ENCODE measurements at places on chromosomes 6 and 20.

- no peak for DNase-seq
These were observed 45.0 kb downstream of the SULF2 start for GRCh38 chr20:47740121-47740861.

DNA sequence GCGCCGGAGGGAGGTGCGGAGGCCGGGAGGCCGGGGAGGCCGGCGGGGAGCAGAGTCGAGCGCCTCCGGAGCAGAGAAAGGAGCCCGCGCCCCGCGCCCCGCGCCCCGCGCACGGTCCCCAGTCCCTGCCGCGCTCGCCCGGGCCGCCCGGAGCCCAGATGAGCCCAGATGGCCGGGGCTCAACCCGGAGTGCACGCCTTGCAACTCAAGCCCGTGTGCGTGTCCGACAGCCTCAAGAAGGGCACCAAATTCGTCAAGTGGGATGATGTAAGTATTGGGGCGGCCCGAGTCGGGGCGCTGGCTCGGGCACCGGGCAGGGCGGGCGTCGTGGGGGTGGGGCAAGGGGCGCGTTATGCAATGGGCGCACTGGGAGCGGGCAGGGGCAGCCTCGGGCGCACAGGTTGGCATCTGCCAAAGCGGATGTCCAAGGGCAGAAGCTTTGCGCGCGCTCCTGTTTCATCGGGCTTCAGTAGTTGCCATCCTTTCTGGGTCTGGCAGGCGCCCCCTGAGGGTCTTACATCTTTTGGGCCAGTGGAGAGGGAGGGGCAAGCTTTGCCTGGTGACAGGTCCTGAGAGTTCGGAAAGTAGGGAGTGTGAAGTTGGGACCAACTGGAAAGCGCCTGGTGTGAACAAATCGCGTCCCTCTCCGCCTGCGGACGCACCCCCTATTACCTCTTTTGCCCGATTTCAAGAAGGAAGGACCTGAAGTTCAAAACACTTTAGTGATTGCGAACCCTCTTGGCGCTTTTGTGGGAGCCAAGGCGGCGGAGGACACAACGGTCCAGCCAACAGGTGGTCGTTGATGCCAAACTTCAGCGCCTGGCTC lies 631 bp downstream of the PLCB1 start:
- DNase-seq = peak; percentile 16

DNA sequence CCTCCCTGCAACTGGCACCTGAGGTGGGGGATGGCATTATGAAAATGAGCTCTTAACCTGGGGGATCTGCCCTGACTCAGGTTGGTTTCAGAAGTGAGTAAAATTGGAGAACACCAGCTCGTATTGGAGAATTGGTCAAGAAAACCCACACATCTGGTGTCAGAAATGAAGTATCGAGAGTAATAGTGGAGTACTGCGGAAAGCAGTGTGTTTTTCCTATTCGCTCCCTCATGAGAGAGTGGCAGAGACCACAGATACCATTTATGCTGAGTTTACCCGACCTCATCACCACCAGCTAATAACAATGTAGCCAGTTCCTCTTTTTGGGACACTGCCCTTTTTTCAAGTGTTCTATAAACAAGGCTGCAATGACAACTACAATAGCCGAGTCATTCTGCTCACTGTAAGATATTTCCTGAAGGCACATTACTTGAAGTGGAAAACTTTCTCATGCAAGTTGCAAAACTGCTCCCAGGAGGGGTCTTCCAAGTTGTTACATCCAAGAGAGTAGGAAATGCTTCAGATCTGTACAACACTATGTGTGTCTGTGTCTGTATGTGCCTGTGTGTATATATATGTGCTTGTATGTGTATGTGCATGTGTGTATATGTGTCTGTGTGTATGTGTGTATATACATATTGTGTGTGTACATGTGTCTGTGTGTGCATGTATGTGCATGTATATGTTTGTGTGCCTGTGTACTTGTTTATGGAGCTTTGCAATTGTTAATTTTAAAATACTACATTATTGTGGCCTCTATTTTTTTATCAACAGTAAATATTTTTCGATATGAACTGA lies 106.0 kb upstream of the CST7 start:
- DNase-seq = peak; percentile 66

- DNase-seq = peak; percentile 82
These were observed 38.2 kb downstream of the KIAA1755 start for GRCh38 chr20:38222231-38222922.

DNA sequence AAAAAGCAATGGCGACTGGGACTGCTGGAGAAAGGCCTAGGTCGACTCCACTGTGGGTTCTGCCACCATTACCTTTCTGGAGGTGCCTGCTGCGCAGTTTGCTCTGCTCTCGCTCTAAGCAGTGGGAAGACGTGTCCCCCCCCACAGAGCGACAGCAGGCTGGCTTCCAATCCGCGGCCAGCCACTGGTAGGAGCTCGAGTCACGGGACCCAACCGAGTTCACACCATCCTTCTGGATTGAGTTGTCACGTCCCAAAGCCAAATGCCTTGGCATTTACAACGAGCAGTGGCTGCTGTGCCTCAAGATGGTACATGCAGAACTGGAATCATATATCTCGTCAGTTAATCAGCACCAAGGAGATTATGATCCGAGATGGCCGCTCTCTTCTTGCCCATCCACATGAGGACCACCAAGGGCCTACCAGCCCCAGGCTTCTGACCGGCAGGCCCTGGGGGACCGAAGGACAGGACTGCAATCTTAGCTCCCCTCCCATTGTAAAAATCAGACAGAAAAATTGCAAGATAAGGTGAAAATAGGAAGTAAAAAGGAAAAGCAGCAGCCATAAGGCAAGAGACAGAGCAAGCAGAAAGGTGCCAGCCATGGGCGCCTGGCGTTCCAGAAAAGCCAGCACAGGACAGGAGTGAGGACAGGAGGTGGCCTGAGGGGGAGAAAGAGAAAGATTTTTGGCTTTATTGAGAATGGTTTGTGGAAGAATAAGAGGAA lies 74.4 kb downstream of the TRAM2 start:
- no peak for DNase-seq

DNA sequence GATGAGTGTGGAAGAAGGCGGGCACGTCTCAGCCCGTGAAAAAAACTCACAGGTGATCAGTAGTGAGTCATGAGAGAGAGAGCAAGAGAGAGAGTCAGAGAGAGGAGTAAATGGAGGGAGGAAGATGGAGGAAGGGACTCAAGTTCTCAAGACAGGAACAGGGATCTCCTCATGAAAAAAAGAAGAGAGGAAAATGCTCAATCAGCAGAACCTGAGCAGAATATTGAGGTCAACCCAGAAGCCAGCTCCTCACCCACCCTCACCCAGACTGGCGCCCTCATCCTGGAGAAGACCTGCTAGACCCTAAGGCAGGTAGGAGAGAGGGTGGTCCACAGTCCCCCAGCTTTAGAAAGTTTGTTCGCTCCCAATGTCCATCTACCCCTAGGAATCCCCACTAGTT lies 4.8 kb downstream of the UBD start:
- DNase-seq = no peak
